ENCODE measurements at places on chromosomes 7 and 10.

DNA sequence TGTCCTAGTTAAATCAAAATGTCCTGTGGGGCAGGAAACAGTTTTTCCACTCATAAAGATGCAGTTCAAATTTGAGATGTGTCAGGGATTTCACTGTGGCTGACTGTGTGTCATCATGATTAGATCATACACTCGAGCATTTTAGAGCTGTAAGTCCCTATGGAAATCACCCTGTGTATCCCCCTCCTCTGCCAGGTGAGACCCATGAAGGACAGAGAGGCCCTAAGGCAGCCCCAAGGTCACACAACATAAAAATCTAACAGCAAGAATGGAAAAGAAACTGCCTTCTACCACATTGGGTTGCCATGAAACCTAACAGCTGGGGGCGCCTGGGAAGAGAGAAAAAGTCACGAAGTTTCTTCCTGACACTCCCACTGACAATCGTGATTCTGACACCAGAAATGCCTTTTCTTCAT is 135.8 kb downstream of the KCNMA1 start:
- DNase-seq, result peak; percentile 59

- DNase-seq, result no peak
Measured at GRCh38 chr10:133131053-133131452, 29.0 kb upstream of the KNDC1 start.

DNA sequence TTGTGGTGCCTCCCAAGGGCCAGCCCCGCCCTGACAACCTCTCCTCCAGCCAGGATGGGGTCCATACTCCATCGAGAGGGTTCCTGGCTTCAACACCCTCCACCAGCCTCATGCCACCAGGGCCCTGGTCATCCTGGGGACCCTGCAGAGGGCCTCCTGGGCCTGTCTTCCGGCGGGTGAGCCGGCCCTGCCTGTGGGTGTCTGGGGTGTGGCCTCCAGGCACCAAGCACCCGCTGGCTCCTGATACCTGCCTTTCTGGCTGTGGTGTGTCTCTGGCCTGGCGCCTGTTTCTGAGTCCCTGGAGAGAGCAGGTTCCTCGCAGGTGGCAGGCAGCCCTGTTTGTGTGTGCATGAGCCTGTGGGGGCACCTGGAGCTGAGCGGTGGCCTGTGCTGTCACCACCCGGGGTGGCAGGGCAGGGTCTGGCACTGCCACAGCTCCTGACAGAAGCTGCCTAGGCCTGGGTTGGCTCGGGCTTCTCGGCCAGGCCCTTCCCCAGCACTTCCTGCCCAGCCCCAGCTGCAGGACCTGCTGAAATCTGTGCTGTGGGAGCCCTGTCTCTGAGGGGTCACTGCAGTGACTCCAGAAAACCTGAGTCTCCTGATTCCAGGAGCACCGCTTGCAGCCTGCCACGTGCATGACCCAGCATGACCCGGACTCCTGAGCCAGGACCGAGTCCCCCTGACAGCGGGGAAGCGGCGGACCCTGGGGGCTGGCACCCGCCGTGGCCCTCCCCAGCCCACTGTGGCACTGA is 18.4 kb downstream of the ADAM8 start:
- no peak for DNase-seq

GRCh38 chr10:114634609-114634979 is 23.5 kb downstream of the ABLIM1 start:
- peak; percentile 71 for DNase-seq

- DNase-seq, result peak; percentile 77
Measured at GRCh38 chr10:72309290-72310240, 35.8 kb downstream of the DDIT4 start.

DNA sequence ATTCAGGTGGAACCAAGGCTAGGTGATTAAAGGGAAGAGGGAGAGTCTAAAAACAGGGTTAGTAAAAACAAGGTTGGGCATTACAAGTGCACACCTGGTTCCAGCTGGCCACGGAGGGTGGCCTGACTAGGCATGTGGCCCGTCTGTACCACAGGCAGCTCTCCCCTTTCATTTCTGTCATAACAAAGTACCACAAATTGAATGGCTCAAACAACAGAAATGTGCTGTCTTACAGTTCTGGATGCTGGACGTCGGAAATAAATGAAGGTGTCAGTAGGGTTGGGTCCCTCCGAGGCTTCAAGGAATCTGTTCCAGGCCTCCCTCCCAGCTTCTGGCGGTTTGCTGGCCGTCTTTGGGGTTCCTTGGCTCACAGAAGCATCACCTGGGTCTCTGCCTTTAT is 13.4 kb upstream of the WDR86 start:
- no peak for DNase-seq

- peak; percentile 36 for DNase-seq
Measured at GRCh38 chr10:116974456-116975005, 30.5 kb downstream of the SHTN1 start.

- no peak for DNase-seq
Measured at GRCh38 chr7:108310351-108310750, 145.9 kb downstream of the NRCAM start.

GRCh38 chr10:71746344-71747037 is 26.8 kb downstream of the VSIR start:
- DNase-seq, result no peak

GRCh38 chr10:20966426-20966825 is 69.3 kb upstream of the NEBL start:
- DNase-seq, result no peak

All from suppressor macrophage treated with lipopolysaccharide for 1 hour (primary cell).